ENCODE measurements at places on chromosomes 7 and 10.

- DNase-seq = no peak
These were observed 10.2 kb upstream of the LFNG start for GRCh38 chr7:2509298-2509906.

DNA sequence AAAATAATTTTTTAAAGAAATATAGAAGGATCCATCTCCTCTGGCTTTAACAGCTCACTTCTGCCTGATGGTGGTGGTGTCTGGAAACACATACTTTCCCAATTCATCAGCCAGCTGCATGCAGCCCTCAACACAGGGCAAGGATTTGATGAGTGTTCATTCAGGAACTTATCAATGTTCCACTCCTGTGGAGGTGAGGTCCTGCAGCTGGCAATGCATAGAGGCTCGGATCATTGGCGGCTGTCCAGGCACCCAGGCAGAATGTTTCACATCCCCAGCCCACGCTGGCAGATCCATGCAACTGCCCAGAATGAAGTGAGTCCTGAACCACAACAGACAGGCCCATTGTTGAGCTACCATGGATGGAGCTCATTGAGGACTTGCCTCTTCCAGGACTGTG lies 55.2 kb upstream of the KCNMA1 start:
- no peak for DNase-seq

DNA sequence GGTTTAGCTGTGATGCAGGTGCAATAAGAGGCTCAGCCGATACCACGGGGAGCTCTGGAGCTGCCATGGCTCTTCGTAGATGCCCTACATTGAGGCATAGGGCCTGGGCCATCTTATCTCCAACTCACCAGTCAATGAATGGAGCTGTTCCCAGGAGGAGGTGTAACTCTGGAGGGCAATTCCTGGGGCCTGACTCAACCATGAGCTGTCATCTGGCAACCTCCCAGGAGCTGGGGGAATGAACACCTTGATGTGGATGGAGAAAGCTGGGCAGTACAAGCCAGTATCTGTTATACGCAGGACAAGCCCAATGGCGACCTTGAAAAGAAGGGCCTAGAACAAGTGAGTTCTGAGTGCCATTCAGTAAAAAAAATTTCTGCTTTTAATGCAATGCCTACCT lies 224.0 kb upstream of the PLXDC2 start:
- no peak for DNase-seq

DNA sequence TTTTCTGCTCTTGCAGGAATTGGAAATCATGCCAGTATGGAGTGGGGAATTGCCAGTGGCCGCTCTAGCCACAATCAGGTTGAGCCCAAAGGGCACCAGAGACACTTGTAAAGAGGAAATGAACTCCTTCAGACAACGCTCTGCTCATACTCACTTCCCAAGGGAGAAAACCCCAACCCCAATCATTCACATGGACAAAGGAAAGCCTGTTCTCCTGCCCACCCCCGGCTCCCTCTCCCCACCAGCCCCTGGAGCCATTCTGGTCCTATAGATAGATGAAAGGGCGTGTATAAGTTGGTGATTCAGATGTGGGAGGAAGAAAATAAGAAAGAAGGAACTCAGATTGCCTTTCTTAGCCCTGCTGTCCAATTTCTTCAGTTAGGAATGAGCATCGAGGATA lies 57.4 kb downstream of the GFRA1 start:
- DNase-seq = no peak

DNA sequence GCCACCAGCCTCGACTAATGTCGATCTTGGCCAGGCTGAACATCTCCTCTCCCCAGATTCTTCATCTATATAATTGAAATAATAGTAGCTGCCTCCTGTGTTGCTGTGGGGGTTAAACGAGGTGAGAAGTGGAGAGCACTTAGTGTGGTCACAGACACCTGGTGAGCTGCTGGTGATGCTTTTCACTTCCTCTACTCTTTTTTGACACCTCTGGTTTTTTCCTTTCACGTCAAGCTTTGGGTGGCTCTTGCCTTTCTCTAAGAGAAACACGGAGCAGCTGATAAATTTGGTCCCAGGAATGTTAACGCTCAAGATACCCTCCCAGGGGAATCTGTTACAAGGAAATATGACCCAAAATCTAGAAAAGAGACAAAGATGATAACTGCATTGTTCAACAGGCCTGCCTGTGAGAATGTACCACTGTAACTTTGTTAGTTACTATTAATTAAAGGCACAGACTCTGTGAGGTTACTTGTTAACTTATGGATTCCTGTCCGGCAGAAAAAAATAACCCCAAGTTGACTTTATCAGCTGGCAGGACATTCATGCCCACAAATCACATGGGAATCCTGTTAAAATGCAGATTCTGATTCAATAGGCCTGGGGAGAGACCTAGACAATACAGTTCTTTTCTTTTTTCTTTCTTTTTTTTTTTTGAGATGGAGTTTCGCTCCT lies 9.5 kb upstream of the NPFFR1 start:
- no peak for DNase-seq

Data from stimulated activated CD4-positive, alpha-beta T cell treated with anti-CD3 and anti-CD28 coated beads, Interleukin-1b, Interleukin-23, amount 100 ng/mL, for 4 hours (primary cell).